ENCODE measurements at places on chromosomes 13 and 19. TPM values are rescaled to one million over a fixed set of nuclear protein-coding genes. Genes with fewer than 3 reads are reported as not detected.
A peak's percentile ranks its signal among the peaks of the same experiment; 100 is the strongest.

Gene SYCN
- 0.36 TPM for total RNA-seq

Gene BLOC1S3
- 20.2 TPM for total RNA-seq

Gene F10
- not detected for total RNA-seq

Gene ZNF865
- 18.6 TPM for total RNA-seq

DNA sequence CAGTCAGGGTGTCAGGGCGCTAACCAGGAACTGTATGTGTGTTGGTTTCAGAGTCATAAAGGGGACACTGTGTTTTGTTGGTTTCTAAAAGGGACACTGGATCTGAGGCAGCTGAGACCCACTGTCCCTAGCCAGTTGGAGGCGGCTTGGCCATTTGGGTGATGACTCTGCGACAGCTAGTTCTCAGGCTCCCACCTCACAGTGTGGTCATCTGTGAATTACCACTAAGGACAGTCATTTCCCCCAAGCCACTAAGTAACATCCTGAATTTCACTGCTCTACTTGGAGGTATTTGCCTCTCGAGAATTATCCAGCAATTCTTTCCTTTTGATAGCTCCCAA is 51.5 kb downstream of the EPS15L1 start:
- no peak overlapping the region for H3K27ac ChIP-seq
- peaks cover 81% of the 10 kb centered on the region for H3K36me3 ChIP-seq
- no peak for DNase-seq
- peaks cover 10% of the 10 kb centered on the region for H3K4me1 ChIP-seq
- no peaks in the 10 kb centered on the region for H3K27me3 ChIP-seq

GRCh38 chr13:112217431-112217830 is 150.5 kb downstream of the SOX1 start:
- no peak for DNase-seq
- H3K27ac ChIP-seq: no peak overlapping the region

DNA sequence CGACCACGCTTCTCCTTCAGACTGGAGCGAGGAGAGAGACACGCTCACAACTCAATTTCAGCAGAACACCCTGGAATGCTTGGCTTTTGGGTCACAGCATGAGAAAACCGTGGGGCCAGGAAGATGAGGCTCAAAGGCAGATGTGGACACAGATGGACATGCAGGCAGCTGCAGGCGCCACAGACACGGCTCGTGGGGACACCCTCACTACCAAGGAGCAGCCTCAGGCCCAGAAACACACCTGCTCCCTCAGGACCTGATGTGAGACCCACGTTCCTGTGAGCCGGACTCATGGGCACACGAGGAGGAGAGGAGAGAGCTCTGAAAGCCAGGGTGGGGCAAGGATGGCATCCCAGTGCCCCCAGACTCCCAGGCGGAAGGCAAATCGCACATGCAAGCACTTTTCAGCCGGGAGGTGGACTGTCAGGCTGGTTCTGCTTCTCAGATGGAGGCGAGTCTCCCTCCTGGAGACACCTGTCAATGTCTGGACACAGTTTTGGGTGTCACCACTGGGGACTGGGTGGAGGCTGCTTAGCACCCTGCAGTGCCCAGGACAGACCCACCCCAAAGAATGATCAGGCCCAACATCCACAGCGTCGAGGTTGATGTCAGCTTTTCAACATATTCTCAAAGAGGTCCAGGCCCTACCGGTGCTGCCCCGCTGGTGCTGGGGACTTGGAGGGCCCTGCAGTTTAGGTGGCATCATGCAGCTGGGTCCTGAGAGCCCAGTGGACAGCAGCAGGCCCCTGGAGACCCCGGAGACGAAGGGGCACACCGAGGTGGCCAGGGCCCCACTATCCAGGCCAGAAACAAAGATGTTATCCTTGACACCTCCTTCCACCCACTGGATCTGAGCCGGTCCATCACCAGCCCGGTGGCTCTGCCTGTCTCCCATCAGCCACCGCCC is 2.3 kb downstream of the ABHD17A start:
- no peak for DNase-seq
- peak overlapping the region; percentile 91 for H3K4me3 ChIP-seq
- peaks cover 27% of the 10 kb centered on the region for H3K36me3 ChIP-seq
- H3K27me3 ChIP-seq: no peaks in the 10 kb centered on the region

DNA sequence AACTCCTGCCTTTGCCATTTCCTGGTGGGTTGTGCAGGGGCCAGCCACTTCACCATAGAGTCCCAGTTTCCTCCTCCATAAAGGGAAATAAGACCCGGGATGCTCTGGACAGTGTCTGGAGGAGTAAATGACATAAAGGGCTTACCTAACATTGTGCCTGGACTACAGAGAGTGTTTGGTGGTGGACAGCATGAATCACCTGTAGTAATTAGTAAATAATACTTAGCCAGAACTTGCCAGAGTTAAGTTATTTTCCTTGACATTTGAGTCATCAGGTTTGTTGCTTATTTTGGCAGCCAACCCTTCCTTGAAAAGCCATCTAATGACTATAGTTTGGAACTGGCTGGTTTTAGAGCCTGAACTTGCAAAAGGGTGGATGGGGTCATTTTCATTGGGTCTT is 159.2 kb downstream of the SLC7A1 start:
- no peaks in the 10 kb centered on the region for H3K4me1 ChIP-seq
- H3K27me3 ChIP-seq: peaks cover 4% of the 10 kb centered on the region
- no peak for DNase-seq
- H3K4me3 ChIP-seq: no peak overlapping the region

GRCh38 chr19:6393983-6394412 is 1.0 kb upstream of the GTF2F1 start:
- H3K27me3 ChIP-seq: no peaks in the 10 kb centered on the region
- peak overlapping the region; percentile 87 for H3K4me3 ChIP-seq
- H3K36me3 ChIP-seq: peaks cover 26% of the 10 kb centered on the region

DNA sequence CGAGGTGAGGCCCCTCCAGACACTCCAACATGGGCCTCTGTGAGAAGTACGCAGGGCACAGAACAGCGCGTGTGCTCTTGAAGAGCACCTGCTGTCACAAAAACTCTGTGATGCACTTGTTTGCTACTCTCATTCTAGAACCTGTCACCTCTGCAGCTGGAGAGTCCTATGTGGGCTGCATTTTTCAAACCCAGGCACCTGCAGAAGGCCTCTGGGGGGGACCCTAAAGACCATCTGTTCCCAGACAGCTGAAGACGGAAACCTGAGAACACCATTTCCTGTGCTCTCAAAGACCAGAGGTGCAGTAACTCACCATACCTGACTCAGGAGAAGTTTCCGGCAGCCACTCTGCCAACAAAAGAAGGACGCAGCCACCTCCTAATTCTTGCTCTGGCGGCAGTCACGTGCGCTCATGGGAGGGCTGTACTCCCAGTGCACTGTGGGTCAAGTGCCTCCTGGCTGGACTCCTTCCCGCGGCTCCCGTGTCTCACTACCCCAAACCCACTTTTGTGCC is 28.1 kb downstream of the RANBP3 start:
- no peak overlapping the region for H3K4me3 ChIP-seq
- peaks cover 65% of the 10 kb centered on the region for H3K36me3 ChIP-seq
- no peak overlapping the region for H3K27ac ChIP-seq
- DNase-seq: no peak
- peaks cover 25% of the 10 kb centered on the region for H3K4me1 ChIP-seq
- no peaks in the 10 kb centered on the region for H3K27me3 ChIP-seq

DNA sequence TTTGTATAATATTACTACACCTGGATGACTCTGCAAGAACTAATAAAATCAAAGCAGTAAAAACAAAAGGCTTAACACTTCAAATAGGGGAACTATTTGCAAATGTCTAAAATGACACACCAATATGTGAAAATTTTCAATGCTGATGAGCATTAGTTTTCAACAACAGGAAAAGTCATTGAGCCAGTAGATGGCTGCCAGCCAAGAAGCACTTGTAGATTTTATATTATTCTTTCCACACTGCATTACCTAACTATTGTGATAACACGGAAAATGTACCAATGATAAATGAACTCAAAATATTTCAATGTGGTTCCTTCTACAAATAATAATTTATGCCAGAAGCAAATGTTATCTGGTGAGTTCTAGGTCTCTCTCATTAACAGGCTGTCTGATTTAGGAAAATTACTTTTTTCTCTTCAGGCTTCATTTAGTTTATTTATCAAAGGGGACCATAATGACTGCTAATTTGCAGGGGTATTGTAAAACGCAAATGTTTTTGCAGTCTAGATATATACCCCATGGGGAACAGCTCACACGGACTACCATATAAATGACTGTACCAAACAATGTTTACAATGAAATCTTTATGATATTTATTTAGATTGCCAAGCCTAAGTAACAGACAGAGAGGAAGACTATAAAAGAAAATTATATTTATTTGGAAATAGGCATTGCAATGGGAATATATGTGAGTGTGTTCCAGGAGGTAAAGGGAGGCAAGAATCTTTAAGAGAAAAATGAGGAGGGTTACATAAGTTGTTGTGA is 407.8 kb downstream of the LIG4 start:
- no peak overlapping the region for H3K4me3 ChIP-seq
- H3K27me3 ChIP-seq: no peaks in the 10 kb centered on the region
- no peaks in the 10 kb centered on the region for H3K4me1 ChIP-seq

DNA sequence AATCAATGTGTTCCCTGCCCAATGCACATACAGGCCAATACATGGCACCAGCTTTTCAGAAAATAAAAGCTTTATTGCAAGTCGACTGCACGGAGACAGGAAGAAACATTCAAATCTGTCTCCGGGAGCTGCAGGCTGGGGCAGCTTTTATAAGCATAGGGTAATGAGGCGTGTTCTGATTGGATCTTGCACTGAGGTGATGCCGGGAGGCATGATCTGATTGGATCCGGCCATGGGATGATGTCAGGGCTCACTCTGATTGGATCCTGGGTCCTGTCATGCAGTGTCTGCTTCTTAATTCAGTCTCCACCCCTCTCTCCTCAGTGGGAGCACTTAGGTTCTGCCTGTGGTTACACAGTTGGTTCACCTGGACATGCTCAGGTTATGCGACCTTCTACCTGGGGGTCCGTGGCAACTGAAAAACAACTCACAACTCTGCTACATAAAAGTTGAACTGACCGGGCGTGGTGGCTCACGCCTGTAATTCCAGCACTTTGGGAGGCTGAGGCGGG is 11.8 kb upstream of the FBN3 start:
- H3K4me3 ChIP-seq: no peak overlapping the region
- H3K4me1 ChIP-seq: peaks cover 4% of the 10 kb centered on the region
- H3K27me3 ChIP-seq: no peaks in the 10 kb centered on the region
- H3K36me3 ChIP-seq: no peaks in the 10 kb centered on the region
- H3K27ac ChIP-seq: peak overlapping the region; percentile 46

DNA sequence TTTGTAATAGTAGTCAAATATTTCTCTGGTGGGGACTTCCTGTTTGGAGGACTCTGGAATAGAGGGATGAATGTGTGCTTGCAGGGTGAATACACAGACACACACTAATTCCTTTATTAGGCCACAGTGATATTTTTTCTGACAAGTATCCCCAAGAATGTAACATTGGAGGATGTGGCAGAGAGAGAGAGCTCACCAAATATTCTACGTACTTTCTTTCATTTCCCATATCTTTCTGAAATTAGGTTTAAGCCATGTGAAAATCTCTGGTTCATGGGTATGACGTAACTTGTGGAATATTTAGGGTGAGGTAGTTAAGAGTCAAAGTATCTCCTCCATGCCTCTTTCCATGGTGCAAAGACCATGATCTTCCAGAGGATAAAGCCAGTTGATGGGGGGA is 463.4 kb downstream of the DIAPH3 start:
- no peak overlapping the region for H3K27ac ChIP-seq
- no peak for DNase-seq
- no peak overlapping the region for H3K4me3 ChIP-seq
- no peaks in the 10 kb centered on the region for H3K27me3 ChIP-seq
- H3K4me1 ChIP-seq: peaks cover 5% of the 10 kb centered on the region
- H3K36me3 ChIP-seq: no peaks in the 10 kb centered on the region

DNA sequence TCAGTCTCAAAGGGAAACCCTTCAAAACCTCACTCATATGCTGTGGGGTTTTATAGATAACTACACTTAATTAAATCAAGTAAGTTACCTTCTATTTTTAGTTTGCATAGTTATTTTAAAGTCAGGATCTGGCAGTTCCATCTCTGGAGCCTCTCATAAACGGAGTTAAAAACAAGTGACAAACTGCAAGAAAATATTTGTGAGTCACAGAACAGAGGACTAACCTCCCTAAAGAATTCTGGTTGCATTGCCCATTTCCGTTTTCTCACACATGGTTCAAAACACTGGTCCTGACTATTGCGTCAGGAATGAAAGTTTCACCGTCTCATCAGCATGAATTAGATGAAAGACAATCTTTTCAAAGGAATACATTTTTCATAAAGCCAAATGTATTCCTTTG is 10.6 kb downstream of the RXFP2 start:
- H3K27me3 ChIP-seq: no peaks in the 10 kb centered on the region
- H3K36me3 ChIP-seq: no peaks in the 10 kb centered on the region
- H3K27ac ChIP-seq: no peak overlapping the region
- DNase-seq: no peak
- no peaks in the 10 kb centered on the region for H3K4me1 ChIP-seq

Data from K562 (cell line).